ENCODE measurements at places on chromosomes 4 and X.

DNA sequence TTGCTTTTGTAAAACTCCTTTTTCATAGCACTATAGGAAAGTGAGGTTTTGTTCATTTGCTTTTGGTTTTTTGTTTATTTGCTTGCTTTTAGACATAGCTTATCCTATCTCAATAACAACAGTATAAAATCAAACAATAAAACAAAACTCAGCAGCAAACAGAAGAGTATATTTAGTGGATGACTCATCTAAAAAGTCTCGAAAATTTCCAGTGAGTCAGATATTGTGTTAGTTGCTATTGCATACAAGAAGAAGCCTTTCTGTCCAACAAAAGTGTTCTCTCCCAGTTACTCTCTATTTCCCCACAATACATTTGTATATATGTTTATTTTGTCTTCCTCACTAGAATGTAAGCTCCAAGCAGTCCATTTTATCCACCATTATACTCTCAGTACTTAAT is 36.0 kb upstream of the NPNT start:
- DNase-seq = no peak

DNA sequence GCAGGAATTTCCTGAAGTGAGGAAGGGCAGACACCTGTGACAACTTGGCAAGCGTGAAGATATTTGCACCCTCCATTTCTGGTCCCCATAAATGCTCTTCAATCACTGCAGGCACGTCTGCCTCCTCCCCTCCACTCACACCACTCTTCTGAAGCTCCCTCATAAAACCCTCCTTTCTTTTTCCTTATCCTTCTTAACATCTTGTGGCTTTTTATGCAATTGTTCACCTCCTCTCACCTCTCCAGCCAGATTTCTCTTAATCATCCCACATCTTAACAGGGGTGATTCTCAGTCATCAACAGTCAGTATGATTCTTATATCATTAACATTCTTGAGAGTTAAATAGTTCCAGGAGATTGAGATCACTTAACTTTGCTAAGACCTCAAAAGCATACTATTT is 277.4 kb downstream of the SPRY1 start:
- DNase-seq = no peak

DNA sequence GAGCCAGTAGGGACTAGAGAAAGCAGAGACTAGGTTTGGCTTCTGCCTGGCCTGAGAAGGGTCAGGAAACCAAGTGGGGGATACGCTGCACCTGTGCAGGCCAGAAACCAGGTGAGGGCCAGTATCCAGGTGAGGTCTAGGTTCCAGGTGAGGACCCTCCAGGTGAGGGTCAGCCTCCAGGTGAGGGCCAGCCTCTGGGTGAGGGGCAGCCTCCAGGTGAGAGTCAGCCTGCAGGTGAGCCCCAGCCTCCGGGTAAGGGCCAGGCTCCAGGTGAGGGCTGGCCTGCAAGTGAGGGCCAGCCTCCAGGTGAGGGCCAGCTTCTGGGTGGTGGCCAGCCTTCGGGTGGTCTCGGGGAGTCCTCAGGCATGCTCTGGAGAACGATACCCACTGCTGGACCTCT is 238.8 kb downstream of the USP46 start:
- no peak for DNase-seq

GRCh38 chr4:129098531-129099001 is 2.6 kb downstream of the C4orf33 start:
- no peak for DNase-seq

GRCh38 chrX:47285836-47286320 is 53.1 kb downstream of the USP11 start:
- no peak for DNase-seq

DNA sequence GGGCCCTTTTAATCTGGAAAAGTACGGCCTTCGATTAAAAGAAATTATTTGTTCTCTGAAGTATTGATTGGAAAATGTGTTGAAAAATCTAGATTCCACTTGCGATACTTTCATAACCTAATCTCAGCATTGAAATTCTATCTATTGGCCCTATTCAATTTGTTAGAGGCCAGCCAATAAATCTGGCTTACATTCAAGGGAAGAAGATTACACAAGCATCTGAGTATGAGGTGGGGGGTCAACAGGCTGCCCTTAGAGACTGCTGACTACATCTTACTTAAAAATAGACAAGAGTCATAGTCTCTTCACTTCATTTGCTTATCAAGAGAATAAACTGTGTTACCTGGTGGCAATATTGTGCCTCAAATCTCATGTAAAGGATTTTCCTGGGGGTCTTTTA is 248.0 kb upstream of the KCNIP4 start:
- no peak for DNase-seq

GRCh38 chr4:67521506-67521905 is 23.8 kb downstream of the CENPC start:
- no peak for DNase-seq

DNA sequence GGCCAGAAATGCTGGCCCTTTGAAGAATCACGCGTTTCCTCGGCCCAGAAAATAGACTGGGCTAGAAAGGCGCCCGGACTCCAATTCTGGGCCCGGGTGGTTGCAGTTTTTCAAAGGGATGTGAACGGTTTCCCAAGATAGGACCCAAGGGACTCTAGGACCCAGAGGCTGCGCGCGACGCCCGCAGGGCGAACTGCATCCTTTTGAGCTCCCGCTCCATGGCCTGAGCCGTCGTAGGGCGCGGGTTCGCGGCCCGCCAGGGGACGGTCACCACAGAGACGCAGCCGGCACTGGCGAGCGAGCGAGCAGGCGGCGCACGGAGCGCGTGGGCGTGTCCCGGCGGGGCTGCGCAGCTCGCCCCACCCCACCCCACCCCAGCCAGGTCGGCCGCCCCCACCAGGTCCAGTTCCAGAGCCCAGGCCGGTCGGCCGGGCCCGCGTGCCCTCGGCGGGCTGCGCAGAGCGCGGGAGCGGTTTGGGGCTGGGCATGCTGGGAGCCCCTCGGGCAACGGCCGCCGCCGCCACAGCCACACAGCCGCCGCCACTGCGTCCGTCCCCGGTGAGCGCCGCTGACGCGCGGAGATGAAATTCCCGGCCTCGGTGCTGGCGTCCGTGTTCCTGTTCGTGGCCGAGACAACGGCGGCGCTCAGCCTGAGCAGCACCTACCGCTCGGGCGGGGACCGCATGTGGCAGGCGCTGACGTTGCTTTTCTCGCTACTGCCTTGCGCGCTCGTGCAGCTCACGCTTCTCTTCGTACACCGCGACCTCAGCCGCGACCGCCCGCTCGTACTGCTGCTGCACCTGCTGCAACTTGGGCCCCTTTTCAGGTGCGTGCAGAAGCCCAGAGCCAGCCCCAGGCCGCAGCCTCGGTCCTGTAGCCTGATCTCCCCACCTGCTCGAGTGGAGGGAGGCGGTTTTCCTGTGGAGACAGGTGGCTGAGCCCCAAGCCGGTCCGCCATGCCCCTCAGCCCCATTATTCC is at the start of gene XK:
XK (plus strand) TSS at position 411 of the 979 bp plus-strand sequence; CDS start at position 582, 171 bp downstream.
- peak; percentile 91 for DNase-seq

- DNase-seq = no peak
Observed at GRCh38 chrX:48894891-48895290, 2.7 kb downstream of the TIMM17B start.

DNA sequence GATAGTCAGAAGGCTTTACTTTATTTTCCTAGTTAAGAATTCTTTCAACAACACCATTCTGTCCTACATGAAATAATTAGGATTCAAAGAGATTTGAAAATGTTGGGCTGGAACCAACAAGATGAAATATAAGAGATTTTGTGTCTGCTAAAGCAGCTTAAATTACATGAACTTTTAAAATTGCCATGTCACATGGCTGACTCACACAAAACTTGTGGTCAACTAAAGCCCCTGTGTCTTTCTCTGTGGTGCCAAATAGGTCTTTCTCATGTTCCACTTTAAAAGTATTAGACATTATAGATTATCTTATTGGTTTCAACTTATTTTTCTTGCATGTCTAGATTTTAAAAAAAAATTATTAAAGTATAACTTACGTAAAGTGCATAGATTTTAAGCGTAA is 60.8 kb upstream of the FHL1 start:
- DNase-seq = no peak

- DNase-seq = no peak
Observed at GRCh38 chr4:130812117-130812765, 1716.3 kb downstream of the C4orf33 start.

DNA sequence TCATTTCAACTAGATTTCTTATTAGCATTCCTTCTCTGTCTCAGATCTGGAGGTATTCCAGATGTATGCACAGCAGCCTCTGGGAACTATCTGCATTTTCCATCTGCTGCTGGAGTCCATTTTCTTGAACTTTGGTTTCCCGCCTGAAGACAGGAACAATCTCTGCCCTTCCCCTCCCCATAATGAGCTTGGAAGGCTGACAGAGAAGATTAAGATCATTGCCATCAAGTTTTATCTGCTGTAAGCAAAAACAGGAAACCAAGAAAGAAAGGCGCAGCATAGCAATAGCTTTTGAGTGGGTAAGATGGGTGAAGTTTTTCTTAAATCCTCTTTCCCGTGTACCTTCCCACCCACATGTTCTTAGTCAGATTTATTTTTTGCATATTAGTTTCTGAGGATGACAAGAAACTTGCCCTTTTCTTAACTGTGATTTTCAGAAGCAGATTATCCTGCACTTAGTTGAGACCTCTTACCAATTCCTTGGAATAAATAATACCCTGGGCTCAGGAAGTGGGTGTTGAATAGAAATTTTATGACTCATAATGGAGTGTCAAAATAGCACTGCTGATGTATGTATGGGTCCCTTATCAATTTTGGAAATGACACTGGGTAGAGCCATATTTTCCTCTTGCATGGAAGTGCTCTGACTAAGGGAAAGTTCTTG is 78.3 kb downstream of the CT47B1 start:
- no peak for DNase-seq

DNA sequence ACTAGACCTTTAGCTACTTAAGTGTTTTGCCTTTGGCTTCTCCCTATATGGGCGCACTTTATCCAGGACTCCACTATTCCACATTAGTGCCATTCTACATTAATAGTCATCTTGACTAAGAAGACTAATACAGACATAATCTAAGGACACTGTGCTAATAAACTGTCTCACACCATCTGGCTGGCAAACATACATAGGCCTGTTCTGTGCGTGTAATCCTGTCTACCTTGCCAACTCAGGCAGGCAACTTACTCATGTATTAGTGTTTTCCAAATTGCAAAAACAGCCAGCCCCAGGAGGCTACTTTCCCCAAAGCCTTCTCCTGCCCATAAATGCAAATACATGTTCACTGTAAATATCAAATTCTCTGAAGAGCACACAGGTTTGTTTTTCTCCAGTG is 587.3 kb downstream of the TMA16 start:
- no peak for DNase-seq

DNA sequence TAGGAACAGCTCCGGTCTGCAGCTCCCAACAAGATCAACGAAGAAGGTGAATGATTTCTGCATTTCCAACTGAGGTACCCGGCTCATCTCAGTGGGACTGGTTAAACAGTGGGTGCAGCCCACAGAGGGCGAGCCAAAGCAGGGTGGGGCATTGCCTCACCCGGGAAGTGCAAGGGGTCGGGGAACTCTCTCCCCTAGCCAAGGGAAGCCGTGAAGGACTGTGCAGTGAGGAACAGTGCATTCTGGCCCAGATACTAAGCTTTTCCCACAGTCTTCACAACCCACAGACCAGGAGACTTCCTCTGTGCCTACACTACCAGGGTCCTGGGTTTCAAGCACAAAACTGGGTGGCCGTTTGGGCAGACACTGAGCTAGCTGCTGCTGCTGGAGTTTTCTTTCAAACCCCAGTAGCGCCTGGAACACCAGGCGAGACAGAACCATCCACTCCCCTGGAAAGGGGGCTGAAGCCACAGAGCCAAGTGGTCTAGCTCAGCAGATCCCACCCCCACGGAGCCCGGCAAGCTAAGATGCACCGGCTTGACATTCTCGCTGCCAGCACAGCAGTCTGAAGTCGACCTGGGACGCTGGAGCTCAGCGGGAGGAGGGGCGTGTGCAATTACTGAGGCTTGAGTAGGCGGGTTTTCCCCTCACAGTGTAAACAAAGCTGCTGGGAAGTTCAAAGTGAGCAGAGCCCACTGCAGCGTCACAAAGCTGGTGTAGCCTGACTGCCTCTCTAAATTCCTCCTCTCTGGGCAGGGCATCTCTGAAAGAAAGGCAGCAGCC is 84.6 kb downstream of the THOC2 start:
- no peak for DNase-seq

DNA sequence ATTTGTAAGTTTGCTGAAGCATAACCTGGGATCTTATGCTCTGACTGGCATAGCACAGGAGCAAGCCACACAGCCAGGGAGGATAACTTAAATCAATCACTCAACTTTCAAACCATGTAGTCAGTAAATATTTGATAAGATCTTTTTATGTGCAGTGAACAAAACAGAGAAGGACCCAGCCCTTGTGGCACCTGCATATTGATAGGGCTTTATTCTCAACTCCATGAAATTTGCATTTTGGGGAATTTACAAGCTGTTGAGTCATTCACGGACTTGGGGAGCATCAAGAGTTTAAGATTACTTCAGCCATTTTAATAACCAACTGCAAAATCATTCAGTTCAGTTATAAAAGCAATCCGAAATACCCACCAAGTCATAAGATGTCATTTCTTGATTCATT is 122.6 kb downstream of the COMMD8 start:
- no peak for DNase-seq

GRCh38 chr4:80393246-80393969 is 57.9 kb downstream of the CFAP299 start:
- DNase-seq = no peak

- DNase-seq = no peak
Observed at GRCh38 chr4:96262057-96262456, 422.2 kb downstream of the PDHA2 start.

DNA sequence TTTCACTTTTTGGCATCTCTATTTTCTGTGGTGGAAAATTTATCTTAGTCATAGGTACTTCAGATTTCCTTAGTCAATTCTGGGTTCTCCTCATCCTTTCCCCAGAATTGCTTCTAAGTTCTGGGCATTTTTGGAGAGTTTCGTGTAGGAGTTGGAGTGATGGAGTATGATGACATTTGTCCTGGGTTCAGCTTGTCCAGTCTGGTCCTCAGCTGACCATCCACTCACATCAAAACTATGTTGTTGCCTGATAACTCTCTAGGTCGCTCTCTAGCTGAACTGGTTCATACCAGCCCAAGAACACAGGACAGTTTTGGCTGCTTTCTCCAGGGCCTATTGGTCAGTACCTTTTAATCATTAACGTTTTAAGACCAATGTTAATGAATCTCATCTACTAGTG is 13.2 kb downstream of the PTTG2 start:
- no peak for DNase-seq

DNA sequence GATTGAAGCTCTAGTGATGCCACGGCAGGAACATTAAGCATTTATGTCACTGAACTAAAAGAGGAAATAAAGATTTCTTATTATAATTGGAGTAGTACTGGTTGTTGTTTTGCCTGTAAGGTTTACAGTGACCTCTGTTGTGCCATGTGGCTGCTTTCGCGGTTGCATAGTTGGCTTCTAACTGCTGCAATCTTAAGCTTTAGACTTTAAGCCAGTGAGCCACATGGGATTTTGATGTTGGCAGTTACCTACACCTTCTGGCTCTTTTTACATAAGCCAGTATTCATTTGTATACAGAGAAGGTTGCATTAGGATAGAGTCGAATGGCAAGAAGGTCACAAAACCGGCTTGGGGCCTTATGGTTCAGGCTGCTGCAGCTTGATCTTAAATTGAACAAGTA is 1311.6 kb downstream of the RAPGEF2 start:
- no peak for DNase-seq
